Fibroblast of lung (primary cell): ENCODE measurements at places on chromosomes 7 and 10.

- DNase-seq = peak; percentile 55
Observed at GRCh38 chr7:99374111-99375064, at the start of gene ARPC1B. ARPC1B (plus strand) TSS chr7:99374730; CDS start chr7:99385715, 10,985 bp downstream.

DNA sequence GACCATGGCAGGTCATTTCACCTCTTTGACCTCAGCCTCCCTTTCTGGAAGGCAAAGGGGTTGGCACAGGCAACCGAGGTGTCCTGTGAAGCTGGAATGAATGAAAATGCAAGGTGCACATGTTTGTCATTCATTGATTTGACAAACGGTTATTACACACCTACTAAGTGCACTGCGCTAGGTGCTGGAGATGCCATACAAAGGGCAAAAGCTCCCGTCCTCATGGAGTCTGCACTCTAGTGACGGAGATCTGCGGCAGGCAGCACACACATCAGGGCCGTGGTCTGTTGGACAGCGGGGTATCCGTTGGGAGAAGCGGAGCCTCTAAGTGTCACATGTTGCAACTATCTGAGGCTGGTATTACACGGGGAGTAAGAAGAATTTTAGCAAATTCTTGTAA is 44.2 kb downstream of the PRF1 start:
- no peak for DNase-seq

GRCh38 chr7:151786936-151787335 is 90.0 kb downstream of the PRKAG2 start:
- no peak for DNase-seq

DNA sequence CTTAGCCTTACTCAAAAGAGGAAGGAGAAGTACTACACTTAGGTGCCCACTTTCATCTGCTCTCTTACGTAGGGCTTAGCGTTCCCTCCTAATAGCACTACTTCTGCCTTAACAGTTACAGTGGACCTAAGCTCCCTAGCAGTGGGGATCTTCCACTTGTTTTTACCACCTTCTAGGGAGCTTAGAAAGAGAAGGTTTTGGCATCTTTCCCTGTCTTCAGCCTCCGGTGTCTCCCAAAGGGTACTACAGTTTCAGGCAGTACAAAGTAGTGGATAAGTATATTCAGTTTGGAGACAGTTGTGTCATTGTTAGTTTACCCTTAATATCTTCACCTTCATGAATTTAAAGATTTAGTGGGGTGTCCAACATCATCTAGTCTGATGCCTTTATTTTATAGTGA is 14.6 kb downstream of the CHRM2 start:
- DNase-seq = peak; percentile 6

DNA sequence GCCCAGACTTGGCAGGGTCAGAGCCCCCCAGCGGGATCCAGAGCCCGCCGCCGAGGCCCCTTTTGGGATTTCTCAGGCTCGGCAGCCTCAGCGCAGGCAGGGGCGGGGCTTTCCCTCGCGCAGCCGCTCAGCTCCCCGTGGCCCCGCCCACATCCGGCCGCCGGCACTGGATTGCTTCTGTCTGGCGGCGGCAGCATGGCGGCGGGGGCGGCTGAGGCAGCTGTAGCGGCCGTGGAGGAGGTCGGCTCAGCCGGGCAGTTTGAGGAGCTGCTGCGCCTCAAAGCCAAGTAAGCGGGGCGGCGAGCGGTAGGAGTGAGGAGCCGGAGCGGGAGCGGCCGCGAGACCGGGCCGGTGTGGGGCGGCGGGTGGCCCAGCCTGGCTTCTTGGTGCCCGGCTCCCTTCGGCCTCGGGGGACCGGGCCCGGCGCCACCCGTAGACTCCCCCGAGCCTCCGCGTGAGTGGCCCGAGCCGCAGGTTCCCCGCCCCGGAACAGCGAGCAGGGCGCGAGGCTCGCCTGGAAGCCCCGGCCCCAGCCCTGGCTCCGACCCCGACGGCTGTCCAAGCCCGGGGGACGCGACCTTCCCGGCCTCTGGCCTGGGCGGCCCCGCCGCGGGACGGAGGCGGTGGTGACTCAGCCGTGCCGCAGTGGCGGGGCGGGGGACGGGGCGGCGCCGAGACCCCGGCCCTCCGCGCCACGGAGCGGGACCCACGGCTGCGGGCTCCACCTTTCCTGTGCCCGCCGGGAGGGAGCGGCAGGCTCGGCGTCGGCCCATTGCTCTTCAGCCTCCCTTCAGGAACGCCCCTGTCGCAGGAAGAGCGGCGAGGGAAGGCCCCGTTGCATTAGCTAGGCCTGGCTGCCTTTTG is at the start of gene GLRX3:
Gene GLRX3 (plus strand): TSS at position 166 of the 864 bp plus-strand sequence. CDS start 30 bp downstream, at position 196.
- peak; percentile 83 for DNase-seq

GRCh38 chr7:149767068-149767467 is 6.3 kb downstream of the ZNF467 start:
- no peak for DNase-seq

- no peak for DNase-seq
Observed at GRCh38 chr10:128417826-128418225, 291.6 kb upstream of the MKI67 start.

- peak; percentile 56 for DNase-seq
Observed at GRCh38 chr7:105389088-105389650, 448 bp upstream of the SRPK2 start.

GRCh38 chr7:92797284-92797683 is 39.1 kb downstream of the CDK6 start:
- peak; percentile 83 for DNase-seq

DNA sequence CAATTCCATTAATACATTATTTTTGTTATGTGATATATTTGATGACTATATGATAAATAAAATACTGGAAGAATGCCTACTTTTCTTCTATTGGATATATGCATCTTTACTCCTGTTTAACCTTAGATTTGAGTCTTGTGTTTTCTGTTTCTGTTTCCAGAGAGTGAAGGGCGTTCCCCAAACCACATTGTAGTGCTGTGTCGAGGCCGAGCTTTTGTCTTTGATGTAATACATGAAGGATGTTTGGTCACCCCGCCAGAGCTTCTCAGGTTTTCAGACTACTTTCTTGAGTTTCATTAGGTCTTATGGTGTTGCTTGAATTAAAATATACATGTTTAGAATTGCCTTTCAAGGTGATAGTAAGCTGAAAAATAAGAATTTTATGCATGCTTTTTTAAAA is 23.8 kb downstream of the CROT start:
- no peak for DNase-seq

GRCh38 chr10:89973326-89973725 is 271.9 kb downstream of the KIF20B start:
- no peak for DNase-seq

GRCh38 chr10:69492746-69493462 is 41.6 kb downstream of the TSPAN15 start:
- no peak for DNase-seq

DNA sequence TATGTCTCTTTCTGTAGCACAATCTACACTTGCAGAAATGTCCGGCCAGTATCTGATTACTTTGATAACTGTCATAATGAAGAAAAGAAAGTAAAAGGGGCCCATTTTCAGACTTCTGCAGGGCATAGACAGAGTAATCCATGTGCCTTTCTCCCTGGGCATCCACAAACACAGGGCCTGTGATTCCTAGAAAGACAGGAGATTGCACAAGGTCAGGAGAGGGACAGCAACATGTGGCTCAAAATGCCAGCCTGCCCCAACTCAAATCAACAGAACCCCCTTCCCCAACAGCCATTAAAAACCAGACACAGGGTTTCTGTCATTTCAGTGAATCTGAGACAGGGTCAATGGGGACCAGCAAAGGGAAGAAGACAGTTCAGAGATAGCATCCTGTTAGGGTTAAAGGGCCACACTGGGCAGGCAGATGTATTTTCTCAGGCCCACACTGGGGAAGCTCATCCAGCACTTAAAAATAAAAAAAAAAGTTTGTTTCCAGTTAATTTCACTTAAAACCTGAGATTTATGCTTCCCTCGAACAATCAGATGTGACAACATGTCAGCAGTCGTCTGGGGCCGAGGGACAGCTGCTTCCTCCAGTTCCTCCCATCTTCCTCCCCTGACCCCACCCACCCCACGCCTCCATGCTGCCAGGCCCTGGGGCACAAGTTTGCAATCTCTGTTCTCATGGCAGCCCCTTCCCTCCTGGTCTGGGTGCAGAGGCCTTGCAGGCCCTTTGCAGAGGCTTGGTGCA is 30.7 kb upstream of the ACSL5 start:
- DNase-seq = no peak

- DNase-seq = no peak
Observed at GRCh38 chr10:132357286-132358058, 25.5 kb downstream of the LRRC27 start.

- no peak for DNase-seq
Observed at GRCh38 chr7:22633954-22634474, 93.0 kb upstream of the IL6 start.

GRCh38 chr10:81866753-81867152 is 8.2 kb upstream of the NRG3 start:
- no peak for DNase-seq

- no peak for DNase-seq
Observed at GRCh38 chr10:95334805-95335144, 44.0 kb upstream of the PDLIM1 start.

GRCh38 chr7:158401295-158401694 is 186.3 kb downstream of the PTPRN2 start:
- DNase-seq = no peak

GRCh38 chr7:79540592-79540991 is 87.1 kb upstream of the MAGI2 start:
- DNase-seq = no peak

DNA sequence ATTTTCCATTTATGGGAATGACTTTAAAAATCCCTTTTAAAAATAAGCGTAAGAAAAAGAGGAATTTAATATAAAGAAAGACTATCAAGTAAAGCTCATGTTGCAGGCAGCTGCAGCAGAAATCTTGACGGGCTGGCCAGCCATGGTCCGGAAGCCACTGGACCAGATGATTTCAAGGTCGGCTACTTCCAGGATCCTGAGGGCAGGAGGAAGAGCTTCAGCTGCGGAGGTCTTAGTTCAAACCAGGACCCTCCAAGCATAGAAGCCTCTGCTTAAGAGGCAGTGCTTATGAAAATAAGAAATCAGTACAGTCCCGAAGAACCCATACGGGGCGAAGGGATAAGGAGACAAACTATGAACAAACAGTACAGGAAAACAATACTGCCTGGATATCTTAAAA is 220.2 kb upstream of the CELF2 start:
- DNase-seq = peak; percentile 18

DNA sequence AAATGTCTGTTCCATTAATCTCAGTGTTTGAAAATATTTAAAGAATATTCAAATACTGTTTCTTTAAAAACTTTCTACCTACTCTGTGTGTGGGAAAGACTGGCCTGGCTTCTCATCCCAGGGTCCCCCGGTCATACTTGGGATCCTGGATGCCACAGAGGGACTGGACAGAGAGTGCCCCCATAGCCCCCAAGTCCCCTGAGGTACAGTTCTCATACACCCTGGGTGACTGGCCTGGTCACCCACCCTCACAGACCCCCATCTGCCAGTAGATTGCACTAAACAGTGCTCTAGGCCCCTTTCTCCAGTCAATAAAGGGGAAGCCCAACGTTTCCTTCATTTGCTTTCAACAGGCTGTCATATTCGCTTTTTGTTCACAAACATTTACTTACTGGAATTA is 3.0 kb downstream of the TMEM273 start:
- no peak for DNase-seq

DNA sequence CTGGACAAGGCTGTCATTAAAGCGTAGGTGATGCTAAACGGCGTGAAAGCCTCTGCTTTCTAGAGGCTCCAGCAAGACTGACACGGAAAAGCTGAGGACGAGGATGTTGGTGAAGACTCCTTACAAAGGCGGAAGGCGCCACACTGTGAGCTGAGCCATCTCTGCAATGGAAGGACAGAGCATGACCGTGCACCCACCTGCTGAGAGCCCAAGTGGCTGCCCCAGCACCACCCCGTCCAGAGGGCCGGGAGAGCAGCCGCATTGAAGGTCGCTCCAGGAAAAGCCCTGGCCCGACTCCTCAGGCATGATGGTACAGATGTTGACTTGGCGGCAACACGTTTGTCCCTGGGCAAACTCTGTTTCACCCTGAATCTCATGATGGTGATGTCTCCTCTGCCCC is 492.7 kb downstream of the DNAJB6 start:
- no peak for DNase-seq

DNA sequence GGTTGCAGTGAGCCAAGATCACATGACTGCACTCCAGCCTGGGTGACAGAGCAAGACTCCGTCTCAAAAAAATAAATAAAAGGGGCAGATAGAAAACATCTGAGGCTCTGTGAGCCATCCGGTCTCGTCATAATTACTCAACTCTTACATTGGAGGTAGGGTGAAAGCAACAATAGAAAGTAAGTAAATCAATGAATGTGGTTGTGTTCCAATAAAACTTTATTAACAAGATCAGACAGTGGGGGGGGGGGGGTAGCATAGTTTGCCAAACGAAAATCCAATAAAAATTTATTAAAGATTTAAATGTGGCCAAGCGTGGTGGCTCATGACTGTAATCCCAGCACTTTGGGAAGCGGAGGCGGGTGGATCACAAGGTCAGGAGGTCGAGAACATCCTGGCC is 2.8 kb upstream of the ZFAND4 start:
- no peak for DNase-seq

DNA sequence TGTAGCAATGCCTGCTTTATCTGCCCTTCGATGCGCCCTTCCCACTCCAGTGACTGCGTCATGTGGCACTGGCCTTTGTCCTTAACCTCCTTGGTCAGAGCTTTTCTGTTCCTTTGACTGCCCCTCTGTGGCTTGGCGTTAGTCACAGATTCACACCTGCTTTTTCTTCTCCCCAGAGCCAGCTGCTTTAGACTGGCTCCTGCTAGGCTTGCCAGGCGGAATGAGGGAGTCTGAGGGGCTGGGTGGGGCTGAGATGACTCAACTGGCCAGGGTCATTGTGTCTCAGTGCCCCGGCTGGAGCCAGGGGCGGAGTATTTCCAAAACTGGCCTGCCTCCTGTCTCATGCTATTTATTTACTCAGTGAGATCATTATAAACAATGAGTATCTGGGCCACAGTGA is 194.1 kb downstream of the EMX2 start:
- DNase-seq = no peak

GRCh38 chr7:48031111-48031510 is 2.2 kb upstream of the SUN3 start:
- no peak for DNase-seq

- DNase-seq = no peak
Observed at GRCh38 chr10:93280699-93281366, 201.3 kb downstream of the MYOF start.

- peak; percentile 77 for DNase-seq
Observed at GRCh38 chr7:142459551-142459963, 201.7 kb upstream of the PRSS58 start.

GRCh38 chr7:152866125-152866524 is 106.6 kb downstream of the ACTR3B start:
- no peak for DNase-seq

GRCh38 chr7:144759653-144760052 is 76.2 kb downstream of the TPK1 start:
- DNase-seq = no peak

DNA sequence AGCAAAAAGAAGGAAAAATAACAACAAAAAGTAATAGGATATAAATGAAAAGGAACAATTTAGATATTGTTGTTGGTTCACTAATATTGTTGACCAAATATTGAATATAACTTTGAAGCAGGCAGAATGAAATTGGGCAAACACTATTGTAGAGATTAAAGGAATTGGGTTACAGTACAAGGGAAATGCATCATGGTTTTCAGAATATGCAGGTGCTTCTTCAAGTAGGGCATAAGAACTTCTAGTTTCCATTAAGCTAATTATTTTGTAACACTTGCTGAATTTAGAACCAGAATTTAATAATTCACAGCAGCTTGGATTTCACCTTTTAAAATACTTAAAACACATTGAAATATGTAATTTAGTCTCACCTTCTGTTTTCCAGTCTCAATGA is 36.5 kb downstream of the RPA3 start:
- DNase-seq = no peak
